ENCODE measurements at places on chromosomes 12 and 14.

GRCh38 chr14:96252999-96253539 lies 2.9 kb upstream of the BDKRB1 start:
- DNase-seq = no peak

DNA sequence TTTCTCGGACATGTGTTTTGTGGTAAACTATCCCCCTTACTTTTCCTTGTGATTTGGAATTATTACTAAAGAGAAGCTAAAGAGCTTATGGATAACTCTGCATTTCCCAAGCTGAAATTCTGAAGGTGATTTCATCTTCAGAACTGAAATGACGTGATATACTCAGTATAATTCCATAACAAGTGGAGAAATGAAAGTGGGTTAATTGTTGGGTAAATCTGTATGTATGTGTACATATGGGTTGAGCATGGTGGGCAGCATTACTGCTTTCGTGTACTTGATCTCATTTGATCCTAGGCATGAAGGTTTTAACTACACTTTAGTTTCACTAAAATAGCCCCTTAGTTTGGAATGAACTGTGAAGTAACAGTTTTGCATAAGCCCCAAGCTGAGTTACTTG lies 4.1 kb downstream of the YY1 start:
- no peak for DNase-seq

DNA sequence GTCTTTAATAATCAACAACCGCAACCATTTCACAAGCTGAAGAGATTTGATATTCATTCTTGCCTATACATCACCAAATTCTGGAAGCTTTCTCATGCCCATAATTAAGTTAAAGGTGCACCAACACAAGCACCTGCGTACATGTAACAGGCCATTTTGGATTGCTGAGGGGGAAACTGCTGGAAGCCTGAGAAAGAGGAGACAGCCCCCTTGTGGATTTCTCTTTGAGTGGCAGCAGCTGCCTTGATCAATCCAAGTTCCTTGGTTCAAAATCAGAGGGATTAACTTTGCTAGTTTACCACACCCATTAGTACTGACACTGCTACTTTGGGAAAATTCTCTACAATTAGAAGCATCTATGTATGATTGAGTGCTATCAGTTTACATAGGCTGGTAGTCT lies 321.1 kb downstream of the NOVA1 start:
- DNase-seq = no peak

GRCh38 chr14:96686126-96686525 lies 111.1 kb upstream of the VRK1 start:
- DNase-seq = no peak

DNA sequence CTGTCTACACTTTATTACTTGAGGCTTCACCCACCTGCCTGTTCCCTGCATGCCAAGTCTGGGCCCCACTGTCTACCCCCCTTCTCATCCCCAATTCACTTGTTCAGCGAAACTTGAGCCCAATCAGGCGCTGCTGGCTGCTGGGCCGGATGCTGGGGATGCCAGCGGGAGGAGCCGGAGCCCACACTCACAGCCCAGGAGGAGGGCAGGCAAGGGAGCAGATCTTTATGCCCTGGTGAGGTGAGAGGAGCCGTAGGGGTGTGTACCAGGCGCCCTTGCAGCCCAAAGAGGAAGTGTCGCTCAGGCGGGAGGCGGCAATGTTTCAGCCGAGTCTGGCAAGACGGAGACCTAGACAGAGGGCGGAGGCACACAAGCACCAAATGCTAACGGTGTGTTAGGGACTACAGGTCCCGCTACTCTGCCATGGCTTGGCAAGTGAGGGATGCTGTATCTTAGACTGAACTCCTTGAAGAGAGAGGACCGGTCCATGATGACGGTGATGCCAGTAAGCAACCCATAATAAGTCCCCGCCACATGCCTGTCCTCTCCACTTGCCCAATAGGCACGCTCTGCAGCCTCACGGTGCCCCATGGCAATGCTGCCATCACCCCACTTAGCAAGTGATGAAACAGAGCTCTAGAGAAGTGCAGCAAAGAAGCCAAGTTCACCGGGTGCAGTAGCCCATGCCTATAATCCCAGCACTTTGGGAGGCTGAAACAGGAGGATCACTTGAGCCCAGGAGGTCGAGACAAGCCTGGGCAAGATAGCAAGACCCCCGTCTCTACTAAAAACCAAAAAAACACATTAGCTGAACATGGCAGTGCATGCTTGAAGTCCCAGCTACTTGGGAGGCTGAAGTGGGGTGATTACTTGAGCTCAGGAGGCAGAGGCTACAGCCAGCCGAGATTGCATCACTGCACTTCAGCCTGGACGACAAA lies 41.6 kb downstream of the LRRC74A start:
- DNase-seq = no peak

Measured in T-helper 17 cell (primary cell).